Stimulated activated CD4-positive, alpha-beta T cell treated with anti-CD3 and anti-CD28 coated beads, Interleukin-12 subunit alpha, Interleukin-12 subunit beta, amount 100 ng/mL, for 48 hours (primary cell): ENCODE measurements at places on chromosomes 5 and 9.

- DNase-seq = no peak
Observed at GRCh38 chr9:136808075-136808805, 492 bp downstream of the RABL6 start.

DNA sequence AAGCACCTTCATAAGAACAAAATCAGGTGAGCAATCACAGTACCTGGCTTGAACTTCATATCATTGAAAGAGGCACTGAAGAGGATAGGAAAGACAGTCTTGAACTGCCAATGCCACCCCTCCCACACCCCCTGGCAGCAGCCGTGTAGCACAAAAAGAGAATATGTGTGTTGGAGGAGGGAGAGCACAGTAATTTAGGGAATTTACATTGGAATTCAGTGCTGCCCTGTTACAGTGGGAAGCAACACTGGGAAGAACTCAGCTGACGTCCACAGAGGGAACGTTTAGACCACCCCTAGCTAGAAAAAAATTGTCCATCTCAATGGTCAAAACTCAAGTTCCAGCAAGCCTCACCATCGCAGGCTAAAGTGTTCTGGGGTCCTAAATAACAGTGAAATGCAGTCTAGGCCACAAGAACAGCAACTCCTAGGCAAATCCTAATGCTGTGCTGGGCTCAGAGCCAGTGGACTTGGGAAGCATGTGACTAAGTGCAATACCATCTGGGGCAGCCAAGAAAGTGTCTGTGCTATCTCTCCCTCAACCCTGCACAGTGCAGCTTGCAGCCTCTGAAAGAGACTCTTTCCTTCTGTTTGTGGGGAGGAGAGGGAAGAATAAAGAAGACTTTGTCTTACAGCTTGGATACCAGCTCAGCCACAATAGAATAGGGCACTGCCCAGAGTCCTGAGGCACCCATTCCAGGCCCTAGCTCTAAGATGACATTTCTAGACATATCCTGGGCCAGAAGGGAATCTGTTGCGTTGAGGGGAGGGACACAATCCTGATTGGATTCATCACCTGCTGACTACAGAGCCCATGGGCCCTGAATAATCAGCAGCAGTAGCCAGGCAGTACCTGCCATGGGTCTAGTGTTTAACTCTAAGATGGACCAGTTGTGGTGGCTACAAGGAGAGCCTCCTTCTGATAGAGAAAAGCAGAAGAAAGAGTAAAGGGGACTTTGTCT lies 62.1 kb upstream of the VLDLR start:
- DNase-seq = no peak

DNA sequence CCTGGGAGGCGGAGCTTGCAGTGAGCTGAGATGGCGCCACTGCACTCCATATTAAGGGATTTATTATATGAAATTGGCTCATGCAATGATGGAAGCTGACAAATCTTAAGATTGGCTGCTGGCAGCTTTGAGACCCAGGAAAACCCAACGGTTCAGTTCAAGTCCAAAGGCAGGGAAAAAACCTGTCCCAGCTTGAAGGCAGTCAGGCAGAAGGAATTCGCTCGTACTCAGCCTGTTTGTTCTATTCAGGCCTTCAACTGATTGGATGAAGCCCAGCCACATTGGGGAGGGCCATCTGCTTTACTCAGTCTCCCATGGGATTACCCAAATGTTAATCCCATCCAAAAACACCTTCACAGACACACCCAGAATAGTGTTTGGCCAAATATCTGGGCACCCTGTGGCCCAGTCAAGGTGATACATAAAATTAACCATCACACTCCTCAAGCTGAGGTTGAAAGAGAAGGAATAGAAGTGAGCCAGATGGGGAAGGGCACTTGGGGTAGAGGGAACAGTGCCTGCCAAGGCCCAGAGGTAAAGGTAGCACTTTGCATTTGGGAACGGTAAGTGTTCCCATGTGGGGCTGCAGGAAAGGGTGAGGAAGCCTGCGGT lies 8.5 kb upstream of the ORM1 start:
- no peak for DNase-seq

DNA sequence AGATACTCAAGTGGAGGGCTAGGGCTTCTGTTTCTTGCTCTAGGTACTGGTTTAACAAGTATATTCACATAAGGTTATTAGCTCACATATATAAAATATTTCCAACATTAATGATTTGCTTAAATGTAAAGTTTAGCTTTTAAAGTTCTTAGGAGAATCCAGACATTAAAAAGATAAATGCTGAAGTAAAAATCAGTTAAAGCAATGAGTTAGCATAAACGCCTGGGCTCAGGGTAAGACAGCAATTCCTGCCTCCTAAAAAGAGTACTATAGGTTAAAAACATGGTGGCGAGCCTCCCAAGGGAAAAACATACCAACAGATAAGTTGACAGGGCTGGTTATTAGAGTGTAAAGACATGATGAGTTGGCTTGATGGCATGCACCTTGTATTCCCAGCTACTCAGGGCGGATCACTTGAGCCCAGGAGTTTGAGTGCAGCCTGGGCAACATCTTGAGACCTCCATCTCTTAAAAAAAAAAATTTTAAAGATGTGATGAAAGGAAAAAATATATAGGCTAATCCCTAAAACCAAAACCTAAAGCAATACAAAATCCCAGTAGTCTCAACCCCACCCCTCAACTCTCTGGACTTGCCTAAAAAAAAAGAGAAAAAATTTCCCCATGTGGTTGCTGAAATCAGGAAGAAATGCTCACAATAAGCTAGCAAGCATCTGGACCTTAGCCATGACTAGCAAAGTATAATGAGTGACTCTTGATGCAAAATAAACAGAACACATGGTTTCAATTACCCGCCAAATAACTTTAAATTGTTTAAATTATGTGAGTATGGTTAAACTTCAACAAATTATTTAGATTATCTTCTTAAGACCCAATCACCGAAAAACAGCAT lies 3.6 kb downstream of the GOLPH3 start:
- DNase-seq = no peak

- DNase-seq = no peak
Observed at GRCh38 chr5:149711338-149711737, 18.8 kb upstream of the PPARGC1B start.

- peak; percentile 30 for DNase-seq
Observed at GRCh38 chr5:135398160-135398854, 724 bp downstream of the MACROH2A1 start.

DNA sequence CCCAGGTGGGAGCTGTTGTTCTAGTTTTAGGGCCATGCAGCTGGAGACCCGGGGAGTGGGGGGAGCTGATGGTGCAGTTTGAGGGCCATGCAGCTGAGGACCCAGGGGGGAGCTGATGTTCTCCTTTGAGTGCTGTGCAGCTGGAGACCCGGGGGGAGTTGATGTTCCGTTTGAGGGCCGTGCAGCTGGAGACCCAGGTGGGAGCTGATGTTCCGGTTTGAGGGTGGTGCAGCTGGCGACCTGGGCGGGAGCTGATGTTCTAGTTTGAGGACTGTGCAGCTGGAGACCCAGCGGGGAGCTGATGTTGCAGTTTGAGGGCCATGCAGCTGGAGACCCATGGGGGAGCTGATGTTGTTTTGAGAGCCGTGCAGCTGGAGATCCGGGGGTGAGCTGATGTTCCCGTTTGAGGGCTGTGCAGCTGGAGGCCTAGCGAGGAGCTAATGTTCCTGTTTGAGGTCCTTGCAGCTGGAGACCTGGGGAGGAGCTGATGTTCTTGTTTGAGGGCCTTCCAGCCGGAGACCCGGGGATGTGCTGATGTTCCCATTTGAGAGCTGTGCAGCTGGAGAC lies 14.6 kb downstream of the PDCD6 start:
- no peak for DNase-seq

DNA sequence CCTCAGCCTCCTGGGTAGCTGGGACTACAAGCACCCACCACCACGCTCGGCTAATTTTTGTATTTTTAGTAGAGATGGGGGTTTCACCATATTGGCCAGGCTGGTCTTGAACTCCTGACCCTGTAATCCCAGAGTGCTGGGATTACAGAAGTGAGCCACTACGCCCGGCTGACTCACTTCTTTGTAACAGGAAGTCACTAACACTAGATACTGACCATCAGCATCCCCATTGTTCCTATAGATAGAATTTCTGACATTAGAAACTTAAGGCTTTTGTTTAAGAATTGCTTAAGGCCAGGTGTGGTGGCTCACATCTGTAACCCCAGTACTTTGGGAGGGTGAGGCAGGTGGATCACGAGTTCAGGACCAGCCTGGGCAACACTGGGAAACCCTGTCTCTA lies 42.2 kb downstream of the LEAP2 start:
- DNase-seq = no peak
